ENCODE measurements at places on chromosomes 5 and 9. TPM values are rescaled to one million over a fixed set of nuclear protein-coding genes. Genes with fewer than 3 reads are reported as not detected.

The MEGF10 gene
- 4.2 TPM for total RNA-seq

The FBXW2 gene
- 31.5 TPM for total RNA-seq

The MAMDC4 gene
- 2.0 TPM for total RNA-seq

The SIT1 gene
- not detected for total RNA-seq

The CFAP90 gene
- not detected for total RNA-seq

The SDHA gene
- total RNA-seq = 124 TPM

The PCDHGA6 gene
- total RNA-seq = 4.8 TPM

The GRM6 gene
- not detected for total RNA-seq

The TRPM3 gene
- under 0.01 TPM for total RNA-seq

The P4HA2 gene
- 168 TPM for total RNA-seq

The SGCD gene
- 0.88 TPM for total RNA-seq

The PCDHB7 gene
- under 0.01 TPM for total RNA-seq

The MEF2C gene
- total RNA-seq = 11.3 TPM

The ANKRD34B gene
- total RNA-seq = not detected

The SLC34A1 gene
- not detected for total RNA-seq

The FOCAD gene
- total RNA-seq = 85.5 TPM

The ABO gene
- total RNA-seq = not detected

The GDA gene
- total RNA-seq = under 0.01 TPM

The TIMD4 gene
- not detected for total RNA-seq

The SLC31A1 gene
- 102 TPM for total RNA-seq

The BARX1 gene
- not detected for total RNA-seq

Data from placental pericyte (primary cell).